IMR-90 (cell line): ENCODE measurements at places on chromosomes 5 and 9. TPM values are rescaled to one million over a fixed set of nuclear protein-coding genes. Genes with fewer than 3 reads are reported as not detected.

Gene PRUNE2
- 1.4 and 1.6 TPM in 2 replicates for total RNA-seq

Gene SPINK4
- total RNA-seq, result not detected in 2 replicates

Gene CEL
- total RNA-seq, result under 0.01 TPM in 2 replicates

Gene CENPK
- total RNA-seq, result 5.6 and 13.6 TPM in 2 replicates

Gene ANXA2R
- 1.3 and 1.4 TPM in 2 replicates for total RNA-seq

Gene ACOT12
- total RNA-seq, result not detected in 2 replicates

Gene PCDHAC2
- total RNA-seq, result not detected in 2 replicates

Gene POLR3G
- 10.6 and 15.6 TPM in 2 replicates for total RNA-seq
